Posterior vena cava (tissue), 2 donors: ENCODE measurements at places on chromosomes 2 and 18. TPM values are rescaled to one million over a fixed set of nuclear protein-coding genes. Genes with fewer than 3 reads are reported as not detected.

DNA sequence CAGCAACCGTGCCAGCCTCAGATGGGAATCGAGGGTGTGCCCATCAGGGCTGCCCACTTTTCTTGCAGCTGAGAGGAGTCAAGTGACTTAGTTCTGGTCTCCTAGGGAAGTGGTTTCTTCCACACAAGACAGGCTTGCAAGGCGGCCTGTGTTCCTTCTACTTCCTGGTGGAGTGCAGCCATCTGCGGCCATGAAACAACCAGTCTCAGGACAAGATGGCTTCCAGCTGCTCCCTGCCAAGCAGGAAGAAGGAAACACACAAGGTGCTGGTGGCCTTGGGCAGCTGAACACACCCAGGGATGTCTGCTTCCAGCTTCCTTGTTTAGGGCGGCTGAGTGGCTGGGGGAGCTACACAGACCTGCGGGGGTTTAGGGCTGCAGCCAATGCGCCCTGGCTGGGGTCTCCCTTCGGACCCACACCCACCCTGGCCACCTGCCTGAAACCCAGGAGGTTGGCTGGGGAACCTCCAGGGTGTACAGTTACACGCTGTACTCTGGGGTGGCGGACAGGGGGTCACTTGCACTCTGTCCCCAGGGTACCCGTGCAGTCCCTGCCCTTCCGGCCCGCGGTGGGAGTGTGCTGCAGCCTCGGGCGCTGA, 34.7 kb downstream of the PTPN18 start:
- peak; percentile 79 for DNase-seq

DNA sequence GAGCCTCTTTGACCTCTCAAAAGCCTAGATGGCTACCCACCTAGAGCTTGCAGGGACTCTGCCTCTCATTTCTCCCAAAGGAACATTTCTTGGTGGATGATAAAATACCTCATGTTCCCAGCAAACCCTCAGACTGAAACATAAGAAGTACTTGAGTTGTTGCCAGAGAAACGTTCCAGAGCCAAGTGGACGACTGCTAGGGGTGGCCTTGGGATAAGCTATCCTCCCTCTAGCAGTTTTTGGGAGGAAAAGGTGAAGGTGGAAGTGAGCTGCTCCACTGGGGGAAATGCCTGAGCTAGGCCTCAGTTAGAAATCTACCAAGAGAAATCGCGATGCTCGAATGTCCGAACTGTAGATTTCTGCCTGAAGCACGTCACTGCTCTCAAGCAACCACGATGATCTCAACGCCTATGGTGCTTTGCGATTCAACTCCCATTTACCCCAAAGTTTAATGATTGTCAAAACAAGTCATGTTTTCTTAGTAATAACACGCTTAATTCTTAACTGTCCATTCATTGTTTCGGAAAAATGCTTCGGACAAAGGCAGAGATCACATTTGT, 91.5 kb downstream of the CCBE1 start:
- no peak for DNase-seq

The DSG4 gene
- not detected for total RNA-seq

The UBE2F gene
- total RNA-seq, result 49.5 TPM

The RAB17 gene
- total RNA-seq, result 2.7 TPM

DNA sequence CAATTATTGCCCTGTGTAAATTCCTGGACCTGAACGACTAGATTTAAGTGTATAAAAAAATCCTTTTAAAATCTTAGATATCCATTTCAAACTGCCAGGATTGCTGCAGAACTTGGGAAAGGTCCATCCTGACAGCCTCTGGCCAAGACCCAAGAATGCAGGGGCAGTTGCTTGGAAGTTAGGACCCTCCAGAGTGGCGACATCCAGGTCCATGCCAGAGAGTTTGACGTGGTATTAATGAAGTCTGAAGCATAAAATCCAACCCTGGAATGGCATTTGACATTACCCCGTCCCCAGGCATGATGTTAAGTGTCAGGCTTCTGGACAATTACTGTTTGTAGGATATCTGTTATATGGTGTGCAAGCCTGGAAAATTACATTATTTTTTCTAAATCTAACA, 810.2 kb downstream of the CNTNAP5 start:
- DNase-seq, result no peak

- DNase-seq, result no peak
Observed at GRCh38 chr2:20487392-20488174, 40.7 kb downstream of the RHOB start.

The CMPK2 gene
- total RNA-seq, result 3.0 TPM

DNA sequence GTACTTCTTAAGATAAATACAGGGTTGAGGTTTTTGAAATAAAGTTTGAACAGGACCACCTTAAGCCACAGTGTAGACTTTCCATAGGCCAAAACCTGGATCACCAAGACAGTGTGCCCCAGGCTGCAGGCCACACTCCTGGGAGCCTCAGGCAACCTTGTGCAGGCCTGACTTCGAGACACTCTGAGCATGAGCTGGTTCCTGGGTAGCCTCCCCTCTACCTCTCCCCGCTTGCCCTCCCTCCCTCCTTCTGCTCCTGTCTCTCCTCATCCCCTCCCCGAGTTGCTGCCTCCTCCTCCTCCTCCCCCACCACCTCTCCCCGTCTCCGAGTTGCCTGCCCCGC, 10.6 kb upstream of the PROC start:
- no peak for DNase-seq

DNA sequence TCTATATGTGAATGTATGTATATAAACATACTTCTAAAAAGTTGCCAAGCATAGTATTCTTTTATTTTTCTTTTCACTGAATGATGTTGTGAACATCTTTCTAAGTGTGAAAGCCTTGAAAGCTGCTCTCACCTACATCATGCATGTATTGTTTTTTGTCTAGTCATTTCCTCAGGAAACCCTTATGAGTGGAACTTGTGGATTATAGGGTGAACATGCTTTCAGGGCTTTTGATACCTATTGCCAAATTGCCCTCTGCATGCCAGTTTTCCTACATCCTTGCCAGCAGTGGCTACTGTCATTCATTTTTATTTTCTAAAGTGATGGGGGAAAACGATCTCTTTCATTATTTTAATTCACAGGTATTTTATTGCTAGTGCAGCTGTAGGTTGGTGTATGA, 78.3 kb downstream of the ADAM23 start:
- DNase-seq, result no peak

- DNase-seq, result no peak
Observed at GRCh38 chr2:119069781-119070180, 88.8 kb downstream of the C1QL2 start.

GRCh38 chr18:36315736-36316135, 18.2 kb downstream of the FHOD3 start:
- no peak for DNase-seq

The HOXD8 gene
- total RNA-seq, result 31.3 TPM

GRCh38 chr2:240981871-240982800, 16.3 kb upstream of the SNED1 start:
- peak; percentile 73 for DNase-seq

The SP3 gene
- total RNA-seq, result 73.6 TPM

GRCh38 chr2:102235491-102235890, 48.7 kb downstream of the IL1RL2 start:
- no peak for DNase-seq

DNA sequence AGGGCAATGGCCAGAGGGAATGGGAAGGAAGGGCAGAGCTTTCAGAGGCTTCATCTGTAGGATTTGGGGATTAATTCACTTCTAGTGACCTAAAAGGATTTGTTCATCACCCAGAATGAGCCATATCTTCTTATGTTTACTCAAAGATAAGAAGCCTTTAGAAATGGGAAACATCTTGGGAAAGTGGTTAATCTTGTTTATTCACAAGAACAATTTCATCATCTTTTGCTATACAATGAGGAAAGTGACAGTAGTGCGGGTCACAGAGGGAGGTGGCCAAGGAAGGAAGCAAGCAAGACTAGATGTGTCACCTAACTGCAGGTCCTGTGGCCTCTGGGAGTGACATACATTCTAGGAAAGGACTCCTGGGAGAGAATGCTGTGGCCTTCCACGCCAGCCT, 140.4 kb upstream of the ALPP start:
- no peak for DNase-seq

DNA sequence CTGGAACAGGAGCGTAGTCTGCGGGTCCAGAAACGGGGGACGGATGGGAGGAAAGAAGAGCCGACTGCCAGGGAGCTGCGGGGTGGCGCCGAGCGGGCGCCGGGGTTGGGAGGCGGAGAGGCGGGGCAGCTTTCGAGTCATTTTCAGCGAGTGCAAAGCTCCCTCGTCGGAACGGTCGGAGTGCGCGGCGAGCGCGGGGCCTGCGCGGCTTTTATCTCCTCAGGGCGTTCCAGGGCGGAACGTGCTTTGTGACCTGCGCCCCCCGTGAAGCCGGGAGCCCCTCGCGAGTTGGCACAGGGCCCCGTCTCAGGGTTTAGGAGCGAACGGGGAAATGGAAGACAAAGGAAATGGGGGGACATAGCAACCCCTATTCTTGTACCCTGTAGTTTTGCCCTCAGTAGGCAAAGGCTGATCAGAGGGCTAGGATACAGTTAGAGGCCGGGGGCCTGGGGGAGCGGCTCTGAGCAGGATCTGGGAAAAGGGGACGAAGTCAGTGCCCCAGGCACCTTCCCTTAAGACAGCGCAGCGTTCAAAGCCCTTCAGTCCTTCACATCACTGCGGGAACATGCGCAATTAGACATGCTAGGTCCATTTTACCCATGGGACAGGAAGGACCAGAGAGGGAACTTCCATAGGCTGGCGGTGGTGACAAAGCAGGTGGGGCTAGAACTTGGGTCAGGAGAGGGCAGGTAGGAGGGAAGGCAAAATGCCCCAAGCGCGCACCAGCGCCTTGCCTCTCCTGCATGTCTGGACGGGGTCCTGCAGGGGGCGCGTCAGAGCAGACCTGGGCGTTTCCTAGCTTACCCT, 60.1 kb upstream of the IL1RL1 start:
- DNase-seq, result peak; percentile 91

- no peak for DNase-seq
Observed at GRCh38 chr2:139480161-139480650, 700.0 kb upstream of the NXPH2 start.

GRCh38 chr2:41728788-41729338, 319.0 kb upstream of the PKDCC start:
- no peak for DNase-seq

- DNase-seq, result no peak
Observed at GRCh38 chr2:40439473-40439872, 12.4 kb downstream of the SLC8A1 start.

The SAG gene
- not detected for total RNA-seq
